ENCODE measurements at places on chromosomes 4 and X.

DNA sequence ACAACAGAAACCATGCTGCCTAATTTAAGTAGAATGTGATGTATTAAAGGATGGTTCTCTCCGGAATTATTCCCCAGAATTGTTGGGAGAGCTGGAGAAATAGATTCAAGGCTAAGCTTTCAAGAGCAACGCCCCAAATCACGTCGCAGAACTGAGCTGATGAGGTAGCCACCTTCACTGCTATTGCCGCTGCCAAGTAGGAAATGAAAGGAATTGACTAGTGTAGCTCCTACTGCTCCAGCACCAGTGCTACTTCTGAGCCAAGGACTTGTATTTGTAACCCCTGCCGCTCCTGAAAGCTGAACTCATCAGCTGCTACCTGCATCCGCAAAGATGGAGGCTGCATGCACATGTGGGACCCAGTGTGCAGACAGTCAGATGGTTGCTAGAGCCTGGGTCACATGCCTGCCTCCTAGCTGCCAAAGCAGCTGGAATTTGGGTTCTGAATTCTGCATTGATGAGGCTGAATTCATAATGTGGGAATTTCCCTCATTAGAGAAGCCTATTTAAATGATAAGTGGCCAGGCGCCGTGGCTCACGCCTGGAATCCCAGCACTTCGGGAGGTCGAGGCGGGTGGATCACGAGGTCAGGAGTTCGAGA is 173.9 kb downstream of the PDGFRA start:
- no peak for DNase-seq

DNA sequence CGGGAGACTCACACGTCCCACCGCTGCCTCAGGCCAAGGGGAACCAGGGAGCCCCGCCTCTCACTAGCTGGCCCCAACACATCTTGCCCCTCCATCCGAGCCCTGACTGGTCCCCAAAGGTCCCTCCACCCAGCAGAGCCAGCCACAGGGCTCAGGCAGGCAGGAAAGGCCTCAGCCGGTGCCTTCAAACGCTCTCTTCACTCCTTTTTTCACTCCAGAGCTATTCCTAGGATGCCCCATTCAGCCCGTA is 1.5 kb upstream of the ARHGAP4 start:
- DNase-seq, result no peak

GRCh38 chr4:7894677-7895181 is 44.9 kb downstream of the AFAP1 start:
- DNase-seq, result no peak

- no peak for DNase-seq
Measured at GRCh38 chr4:142539796-142540482, 306.2 kb downstream of the INPP4B start.

DNA sequence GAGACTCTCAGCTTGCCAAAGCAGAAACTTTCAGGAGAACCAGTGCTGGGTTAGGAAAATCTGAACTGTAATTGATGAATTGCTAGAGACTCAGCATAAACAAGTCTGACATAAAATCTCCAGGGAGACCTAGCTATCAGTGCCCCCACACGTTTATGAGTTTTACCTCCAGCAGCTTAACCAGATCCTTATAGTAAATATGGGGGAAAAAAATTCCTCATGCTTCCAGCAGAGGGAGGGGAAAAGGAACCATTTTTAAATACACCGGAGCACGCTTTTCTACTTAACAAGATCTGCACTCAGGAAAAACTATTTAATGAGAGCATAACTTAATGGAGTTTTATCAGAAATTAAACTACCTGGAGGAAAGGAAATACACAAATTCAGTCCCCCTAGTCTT is 1040.7 kb upstream of the INTU start:
- no peak for DNase-seq

DNA sequence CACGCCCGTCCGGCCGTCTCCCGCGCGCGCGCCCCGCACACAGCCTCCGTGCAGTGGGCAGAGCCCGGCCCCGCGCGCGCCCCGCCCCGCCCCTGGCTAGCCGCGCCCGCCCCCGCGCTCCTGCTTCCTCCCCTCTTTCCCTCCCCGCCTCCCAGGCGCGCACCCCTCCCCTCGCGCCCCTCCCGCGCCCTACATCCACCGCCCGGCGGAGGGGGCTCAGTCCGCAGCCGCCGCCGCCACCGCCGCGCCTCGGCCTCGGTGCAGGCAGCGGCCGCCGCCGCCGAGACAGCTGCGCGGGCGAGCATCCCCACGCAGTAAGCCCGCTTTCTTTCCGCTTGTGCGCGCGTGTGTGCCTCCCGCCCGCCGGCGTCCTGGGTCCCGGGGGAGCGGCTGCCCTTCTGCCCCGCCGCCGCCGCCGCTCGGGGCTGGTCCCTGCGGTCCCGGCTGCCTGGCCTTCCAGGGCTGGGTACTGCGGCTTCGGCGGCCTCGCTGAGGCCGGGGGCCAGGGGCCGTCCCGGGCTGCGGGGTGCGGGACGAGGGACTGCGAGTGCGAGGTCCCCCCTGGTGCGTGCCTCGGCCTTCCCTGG is at the start of gene FHL1:
FHL1 (plus strand) TSS at position 219 of the 587 bp plus-strand sequence.
- peak; percentile 22 for DNase-seq

- DNase-seq, result no peak
Measured at GRCh38 chrX:115579327-115579726, 18.4 kb downstream of the PLS3 start.

DNA sequence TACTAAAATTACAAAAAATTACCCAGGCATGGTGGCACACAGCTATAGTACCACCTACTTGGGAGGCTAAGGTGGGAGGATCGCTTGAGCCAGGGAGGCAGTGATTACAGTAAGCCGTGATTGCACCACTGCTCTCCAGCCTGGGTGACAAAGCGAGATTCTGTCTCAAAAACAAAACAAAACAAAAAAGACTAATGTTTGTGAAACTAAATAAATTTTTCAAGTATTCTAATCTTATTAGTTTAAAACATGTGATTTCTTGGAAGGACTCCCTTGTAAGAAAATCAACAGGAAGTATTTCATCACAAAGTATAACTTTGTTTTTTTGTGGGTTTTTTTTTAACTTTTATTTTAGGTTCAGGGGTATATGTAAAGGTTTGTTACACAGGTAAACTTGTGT is 89.6 kb downstream of the EGF start:
- DNase-seq, result no peak

DNA sequence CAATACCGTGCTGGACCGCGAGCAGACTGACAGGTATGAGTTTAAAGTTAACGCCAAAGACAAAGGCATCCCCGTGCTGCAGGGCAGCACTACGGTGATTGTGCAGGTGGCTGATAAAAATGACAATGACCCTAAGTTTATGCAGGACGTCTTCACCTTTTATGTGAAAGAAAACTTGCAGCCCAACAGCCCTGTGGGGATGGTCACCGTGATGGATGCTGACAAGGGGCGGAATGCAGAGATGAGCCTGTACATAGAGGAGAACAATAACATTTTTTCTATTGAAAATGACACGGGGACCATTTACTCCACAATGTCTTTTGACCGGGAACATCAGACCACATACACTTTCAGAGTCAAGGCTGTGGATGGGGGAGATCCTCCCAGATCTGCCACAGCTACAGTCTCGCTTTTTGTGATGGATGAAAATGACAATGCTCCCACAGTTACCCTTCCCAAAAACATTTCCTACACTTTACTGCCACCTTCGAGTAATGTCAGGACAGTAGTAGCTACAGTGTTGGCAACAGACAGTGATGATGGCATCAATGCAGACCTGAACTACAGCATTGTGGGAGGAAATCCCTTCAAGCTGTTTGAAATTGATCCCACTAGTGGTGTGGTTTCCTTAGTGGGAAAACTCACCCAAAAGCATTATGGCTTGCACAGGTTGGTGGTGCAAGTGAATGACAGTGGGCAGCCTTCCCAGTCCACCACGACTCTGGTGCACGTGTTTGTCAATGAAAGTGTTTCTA is 3.2 kb downstream of the PCDH7 start:
- no peak for DNase-seq

DNA sequence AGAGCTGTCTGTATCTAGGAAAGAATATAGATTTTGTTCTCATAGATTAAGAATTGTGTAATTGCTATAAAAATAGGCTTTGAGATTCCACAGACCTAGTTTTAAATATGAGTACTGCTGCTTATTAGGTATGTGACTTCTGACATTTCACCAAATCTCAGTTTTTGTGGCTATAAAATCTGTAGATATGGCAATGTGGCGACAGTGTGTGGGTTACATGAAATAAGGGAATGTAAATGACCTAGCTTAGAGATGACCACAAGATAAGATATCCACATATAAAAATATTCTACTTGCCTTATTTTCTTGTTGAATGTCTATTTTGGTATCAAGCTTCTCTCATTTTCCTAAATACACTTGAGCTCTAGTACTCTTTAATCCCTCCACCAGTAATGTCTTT is 193.8 kb downstream of the UNC5C start:
- DNase-seq, result no peak

DNA sequence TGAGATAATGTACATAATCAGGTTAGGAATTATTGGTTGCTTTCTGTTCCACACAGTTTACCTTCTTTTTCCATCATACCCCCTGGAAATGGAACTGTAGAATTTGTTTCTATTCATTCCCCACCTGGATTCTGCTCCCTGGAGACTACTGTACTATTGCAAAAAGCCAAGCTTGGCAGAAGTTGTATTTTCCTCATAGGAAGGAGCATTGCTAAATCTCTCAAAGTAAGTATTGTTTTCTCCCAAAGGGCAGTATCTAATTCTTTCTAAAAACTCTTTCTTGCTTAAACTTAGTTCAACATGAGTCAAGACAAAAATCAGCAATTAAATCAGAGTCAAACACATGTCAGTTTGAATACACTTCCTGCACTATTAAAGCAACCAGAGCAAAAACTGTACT is 136.2 kb downstream of the CDS1 start:
- DNase-seq, result no peak
